ENCODE measurements at places on chromosomes 1 and 21. TPM values are rescaled to one million over a fixed set of nuclear protein-coding genes. Genes with fewer than 3 reads are reported as not detected.

Gene PGLYRP3
- total RNA-seq = 4.7 TPM

Gene NTMT2
- total RNA-seq = not detected

Gene DNAJC6
- 3.8 TPM for total RNA-seq

Gene CLIC6
- 0.71 TPM for total RNA-seq

Gene SIK1
- total RNA-seq = 11.6 TPM

Gene CENPF
- 0.85 TPM for total RNA-seq

Gene HES2
- total RNA-seq = 174 TPM

Gene PRELP
- total RNA-seq = not detected

Gene WDR47
- 32.0 TPM for total RNA-seq

Gene ANGPTL3
- not detected for total RNA-seq

Gene LHX8
- not detected for total RNA-seq

Gene RRP1B
- 37.9 TPM for total RNA-seq

Gene PDC
- not detected for total RNA-seq

Gene CRNN
- total RNA-seq = 24.6 TPM

Gene GOLT1A
- 0.71 TPM for total RNA-seq

Gene AJAP1
- total RNA-seq = 1.7 TPM

Gene CFAP107
- total RNA-seq = not detected

Gene UFC1
- 56.7 TPM for total RNA-seq

Gene PLA2G4A
- 7.5 TPM for total RNA-seq

Gene OR2L3
- total RNA-seq = not detected

Gene PDZK1IP1
- total RNA-seq = 0.68 TPM

Gene GORAB
- total RNA-seq = 5.5 TPM

Gene COL16A1
- 159 TPM for total RNA-seq

Gene ICOSLG
- 1.0 TPM for total RNA-seq

Gene C1orf185
- total RNA-seq = not detected

Gene CD160
- total RNA-seq = under 0.01 TPM

Gene CAPN2
- 390 TPM for total RNA-seq

Gene NBPF4
- 0.14 TPM for total RNA-seq

Gene SH2D2A
- total RNA-seq = 2.1 TPM

Gene FCRL6
- not detected for total RNA-seq

Gene KLF18
- total RNA-seq = not detected

Gene ERMAP
- 6.4 TPM for total RNA-seq

Gene LCE3E
- 8.5 TPM for total RNA-seq

Gene NPL
- total RNA-seq = 3.8 TPM

Gene UBE2U
- total RNA-seq = not detected

Gene FLVCR1
- total RNA-seq = 9.2 TPM
